ENCODE measurements at places on chromosomes 1 and 21.

- DNase-seq: no peak
These were observed 18.5 kb downstream of the FAM89A start for GRCh38 chr1:231021540-231022031.

DNA sequence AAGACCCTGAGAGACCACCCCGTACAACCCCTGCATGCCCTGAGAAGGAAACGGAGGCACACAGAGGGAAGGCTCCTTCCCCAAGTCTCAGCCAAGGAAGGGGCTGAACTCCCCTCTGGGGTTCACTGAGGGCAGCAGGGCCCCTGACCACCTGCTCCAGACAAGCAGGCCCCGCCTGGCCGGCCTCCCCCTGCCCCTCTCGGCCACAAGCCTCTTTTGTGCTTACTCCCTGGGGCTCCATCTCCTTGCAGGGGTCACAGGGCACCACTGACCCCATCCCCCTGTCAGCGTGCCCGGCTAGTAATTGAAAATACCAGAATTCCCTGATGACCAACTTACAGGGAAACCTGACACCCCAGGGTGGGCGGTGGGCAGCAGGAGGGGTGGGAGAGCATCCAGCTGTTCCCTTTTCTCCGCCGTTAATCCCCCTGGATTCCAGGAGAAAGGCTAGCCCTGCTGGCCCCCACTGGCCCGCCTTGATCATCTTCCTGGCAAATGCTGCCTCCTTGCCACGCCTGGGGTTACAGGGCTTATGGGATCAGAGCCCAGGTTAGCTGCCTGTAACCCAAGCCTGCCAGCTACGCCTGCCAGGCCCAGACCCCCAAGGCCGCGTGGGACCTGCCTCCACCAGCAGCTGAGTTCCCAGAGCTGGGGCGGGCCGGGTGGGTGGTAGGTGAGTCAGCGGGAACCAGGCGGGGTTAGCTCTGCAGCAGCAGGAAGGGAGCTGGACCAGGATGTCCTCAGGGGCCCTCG lies 96.1 kb downstream of the LACTBL1 start:
- DNase-seq: no peak

DNA sequence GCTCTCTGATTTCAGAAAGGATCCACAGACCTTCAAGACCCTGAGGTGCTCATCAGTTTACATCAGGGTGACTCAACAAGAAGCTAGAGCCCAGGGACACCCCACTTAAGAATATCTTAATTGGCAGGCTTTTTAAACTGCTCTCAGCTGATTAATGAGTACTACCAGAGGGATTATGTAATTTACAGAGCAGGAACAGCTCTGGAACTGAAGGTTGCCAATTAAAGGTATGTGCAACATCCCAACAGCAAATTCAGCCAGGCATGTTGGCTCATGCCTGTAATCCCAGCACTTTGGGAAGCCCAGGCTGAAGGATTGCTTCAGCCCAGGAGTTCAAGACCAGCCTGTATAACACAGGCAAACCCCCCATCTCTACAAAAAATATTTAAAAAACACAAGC lies 295.7 kb downstream of the SETD4 start:
- DNase-seq: no peak

GRCh38 chr1:220484135-220484534 lies 43.8 kb upstream of the MARK1 start:
- DNase-seq: no peak

GRCh38 chr1:184358256-184358655 lies 28.6 kb upstream of the C1orf21 start:
- no peak for DNase-seq

DNA sequence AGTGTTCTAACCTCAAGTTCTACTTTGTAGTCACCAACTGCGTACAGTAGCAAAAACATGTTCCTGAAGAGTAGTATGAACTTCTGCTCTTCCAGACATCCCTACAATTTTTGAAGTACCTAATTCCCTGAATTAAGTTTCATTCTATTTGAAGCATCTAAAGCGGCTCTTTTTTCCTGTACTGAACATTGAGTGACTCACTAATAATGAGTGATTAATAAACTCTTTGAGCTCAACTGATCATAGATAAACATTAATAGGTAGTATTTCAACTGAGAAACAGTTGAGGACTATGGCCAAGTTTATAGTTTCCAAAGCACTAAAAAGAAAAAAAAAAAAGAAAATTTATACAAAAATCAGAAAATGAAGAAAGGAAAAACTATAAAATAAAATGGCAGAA lies 683.1 kb downstream of the LTN1 start:
- no peak for DNase-seq

GRCh38 chr1:61056196-61056572 lies 26.2 kb upstream of the NFIA start:
- DNase-seq: no peak

GRCh38 chr1:221162939-221163338 lies 283.7 kb downstream of the HLX start:
- no peak for DNase-seq

GRCh38 chr1:16032388-16033102 lies 10.7 kb downstream of the CLCNKA start:
- peak; percentile 66 for DNase-seq

GRCh38 chr1:84268346-84268745 lies 33.2 kb upstream of the SAMD13 start:
- DNase-seq: no peak

DNA sequence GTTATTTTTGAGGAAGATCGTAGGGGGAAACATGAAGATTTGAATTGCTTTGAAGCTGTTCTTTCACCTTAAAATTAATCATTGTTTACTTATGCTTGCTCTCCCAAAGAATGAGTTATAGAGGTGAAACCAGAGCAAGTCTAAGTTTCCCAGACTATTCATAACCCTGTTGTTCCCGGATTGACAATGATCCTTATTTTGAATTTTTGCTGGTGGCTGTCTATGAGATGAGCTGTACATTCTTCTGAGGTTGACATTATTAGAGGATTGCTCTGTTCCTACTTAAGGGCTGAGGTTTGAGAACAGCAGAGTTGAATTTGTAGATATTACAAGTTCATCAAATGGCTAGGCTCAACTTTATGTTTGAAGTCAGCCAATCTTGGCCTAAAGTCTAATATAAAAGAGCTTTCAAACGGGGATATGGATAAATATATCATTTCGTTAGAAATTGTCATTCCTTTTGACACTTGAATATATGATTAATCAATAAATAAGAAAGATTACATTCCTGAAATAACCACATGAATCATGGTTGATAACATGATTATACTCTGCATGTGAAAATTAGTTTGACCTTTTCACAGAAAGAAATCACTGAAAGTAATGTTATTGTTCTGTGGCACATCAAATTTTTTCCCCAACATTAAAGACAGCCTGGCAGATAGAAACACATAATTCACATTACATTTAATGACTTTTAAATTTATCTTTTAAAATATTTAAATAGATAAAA lies 19.1 kb upstream of the PDE4B start:
- no peak for DNase-seq

DNA sequence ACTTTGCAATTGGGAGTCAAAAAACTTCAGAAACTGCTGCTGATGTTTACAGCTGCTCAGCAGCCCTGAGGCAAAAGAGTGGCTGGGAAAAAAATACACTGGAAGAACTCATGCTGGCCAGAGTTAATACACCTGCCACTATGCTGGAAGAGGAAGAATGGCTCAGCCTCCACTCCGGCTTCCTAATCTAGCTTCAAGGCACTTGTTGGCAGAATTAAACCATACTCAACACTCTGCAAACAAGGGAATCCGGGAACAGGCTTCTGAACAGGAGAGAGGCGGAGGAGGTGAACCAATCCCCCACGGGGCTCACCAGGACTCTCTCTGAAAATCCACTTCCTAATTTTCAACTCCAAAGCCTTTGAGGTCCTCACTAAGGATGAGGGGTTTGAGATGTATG lies 120.1 kb downstream of the CCDC185 start:
- no peak for DNase-seq

DNA sequence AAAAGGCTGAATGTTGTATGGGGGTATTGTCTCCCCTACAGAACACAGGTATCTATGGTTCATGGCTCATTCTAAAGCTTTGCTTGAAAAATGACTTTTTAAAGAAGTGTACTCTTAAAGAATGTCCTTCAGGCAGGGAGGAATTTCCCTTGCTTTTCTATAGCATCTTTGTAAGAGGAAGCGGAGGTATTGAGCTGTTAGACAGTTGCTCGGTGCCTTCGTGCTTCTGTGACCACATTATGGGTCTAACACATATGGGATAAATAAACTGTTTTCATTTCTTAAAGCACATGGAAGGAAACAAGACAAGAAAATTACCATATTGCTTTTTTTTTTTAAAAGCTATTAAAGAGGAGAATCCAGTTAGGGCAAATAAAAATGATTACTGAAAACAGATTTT lies 182.9 kb downstream of the NTNG1 start:
- DNase-seq: no peak

- DNase-seq: no peak
These were observed 55.7 kb downstream of the ADGRL4 start for GRCh38 chr1:78950826-78951225.

GRCh38 chr1:143553627-143554026 lies 418.2 kb downstream of the FAM72C start:
- no peak for DNase-seq

- no peak for DNase-seq
These were observed 62.9 kb downstream of the B3GALT5 start for GRCh38 chr21:39675590-39675989.

GRCh38 chr21:15520811-15521643 lies 208.8 kb upstream of the USP25 start:
- DNase-seq: no peak

- DNase-seq: no peak
These were observed 18.2 kb upstream of the DPH5 start for GRCh38 chr1:101043776-101044175.

GRCh38 chr1:94552071-94552586 lies 10.6 kb upstream of the F3 start:
- DNase-seq: no peak

DNA sequence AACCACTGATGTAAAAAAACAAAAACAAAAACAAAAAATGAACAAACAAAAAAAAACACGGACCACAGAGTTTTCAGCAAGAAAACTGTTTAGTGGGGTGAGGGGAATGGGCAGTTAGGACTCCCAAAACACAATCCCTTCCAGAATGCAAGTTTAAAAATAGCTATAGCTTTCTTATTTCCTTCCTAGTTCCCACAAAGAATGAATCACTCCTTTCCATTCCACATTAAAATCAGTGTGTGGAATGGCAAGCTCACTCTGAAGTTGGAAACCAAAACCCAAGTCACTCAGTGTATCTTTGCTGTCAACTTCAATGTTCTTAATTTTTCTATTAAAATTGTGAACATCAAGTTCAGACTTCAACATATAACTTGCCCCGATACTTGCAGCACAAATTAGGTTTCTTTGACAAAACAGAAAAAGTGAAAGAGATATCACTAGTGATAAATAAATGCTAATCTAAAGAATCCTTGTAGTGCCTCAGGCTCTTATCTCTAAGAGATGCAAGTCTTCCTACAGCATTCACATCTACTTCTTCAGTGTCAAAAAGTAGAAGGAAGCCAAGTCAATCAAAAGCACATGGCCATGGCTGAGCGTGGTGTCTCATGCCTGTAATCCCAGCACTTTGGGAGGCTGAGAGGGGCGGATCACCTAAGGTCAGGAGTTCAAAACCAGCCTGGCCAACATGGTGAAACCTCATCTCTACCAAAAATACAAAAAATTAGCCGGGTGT lies 45.5 kb downstream of the TOR3A start:
- no peak for DNase-seq

DNA sequence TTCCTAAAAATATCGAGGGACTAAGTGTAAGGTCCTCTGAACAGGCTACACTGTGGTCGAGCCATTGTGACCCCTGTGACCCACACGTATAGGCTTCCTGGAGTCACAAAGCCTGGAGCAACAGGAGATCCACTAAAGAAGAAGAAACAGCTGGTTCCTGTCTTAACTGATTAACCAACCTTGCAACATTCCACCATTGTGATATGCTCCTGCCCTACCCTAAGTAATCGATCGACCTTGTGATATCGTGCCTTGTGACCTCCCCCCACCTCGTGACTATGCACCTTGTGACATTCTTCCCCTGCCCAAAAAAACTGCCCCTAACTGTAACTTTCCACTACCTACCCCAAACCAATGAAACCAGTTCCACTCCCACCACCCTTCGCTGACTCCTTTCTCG lies 304.6 kb upstream of the FAM78B start:
- no peak for DNase-seq

DNA sequence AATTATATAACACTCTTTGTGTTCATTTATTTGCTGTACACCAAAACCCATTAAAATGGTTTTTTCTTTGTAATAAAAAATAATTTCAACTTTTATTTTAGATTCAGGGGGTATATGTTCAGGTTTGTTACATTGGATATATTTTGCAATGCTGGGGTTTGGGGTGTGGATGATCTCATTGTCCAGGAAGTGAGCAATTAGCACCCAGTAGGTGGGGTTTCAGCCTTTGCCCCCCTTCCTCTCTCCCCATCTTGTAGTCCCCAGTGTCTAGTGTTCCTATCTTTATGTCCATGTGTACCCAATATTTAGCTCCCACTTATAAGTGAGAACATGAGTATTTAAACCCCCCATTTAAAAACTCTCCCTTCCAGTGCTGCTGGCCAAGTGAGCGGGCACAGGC lies 184.6 kb downstream of the RHOU start:
- DNase-seq: no peak

GRCh38 chr1:115643666-115644065 lies 1.9 kb downstream of the VANGL1 start:
- no peak for DNase-seq

DNA sequence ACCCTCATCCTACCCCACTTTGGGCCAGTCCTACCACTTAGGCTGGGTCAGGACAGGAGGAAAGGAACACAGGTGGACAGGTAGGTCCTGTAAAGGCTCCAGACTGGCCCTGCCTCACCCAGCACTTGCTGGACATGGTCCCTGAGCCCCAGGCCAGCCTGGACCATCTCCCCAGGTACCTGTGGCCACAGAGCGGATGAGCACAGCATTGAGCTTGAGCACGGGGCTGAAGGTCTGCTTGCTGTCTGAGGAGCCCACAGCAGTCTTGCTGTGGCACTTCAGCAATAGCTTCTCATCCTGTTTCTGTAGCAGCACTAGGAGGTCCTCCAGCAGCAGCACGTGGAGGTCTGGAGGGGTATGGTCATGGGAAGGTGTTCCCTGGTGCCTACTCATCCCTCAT lies 23.3 kb downstream of the LRRC71 start:
- no peak for DNase-seq

DNA sequence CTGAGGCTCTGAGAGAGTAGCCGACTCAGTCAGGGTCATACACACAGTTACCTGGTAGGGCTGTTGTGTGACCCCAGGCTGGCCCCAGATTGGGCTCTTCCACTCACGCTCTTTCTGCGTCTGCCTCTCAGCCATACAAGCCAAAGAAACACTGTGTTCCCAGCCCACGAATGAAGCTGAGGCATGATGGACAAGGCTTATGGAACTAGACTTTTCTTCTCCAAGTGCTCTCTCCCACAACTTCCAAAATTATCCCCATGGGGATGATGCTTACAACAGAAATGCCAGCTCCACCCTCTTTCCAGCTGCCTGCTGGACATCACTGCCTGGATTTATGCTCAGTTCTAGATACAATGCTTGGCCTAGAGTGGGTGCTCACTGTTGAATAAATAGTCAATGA lies 102.8 kb upstream of the JUN start:
- no peak for DNase-seq

DNA sequence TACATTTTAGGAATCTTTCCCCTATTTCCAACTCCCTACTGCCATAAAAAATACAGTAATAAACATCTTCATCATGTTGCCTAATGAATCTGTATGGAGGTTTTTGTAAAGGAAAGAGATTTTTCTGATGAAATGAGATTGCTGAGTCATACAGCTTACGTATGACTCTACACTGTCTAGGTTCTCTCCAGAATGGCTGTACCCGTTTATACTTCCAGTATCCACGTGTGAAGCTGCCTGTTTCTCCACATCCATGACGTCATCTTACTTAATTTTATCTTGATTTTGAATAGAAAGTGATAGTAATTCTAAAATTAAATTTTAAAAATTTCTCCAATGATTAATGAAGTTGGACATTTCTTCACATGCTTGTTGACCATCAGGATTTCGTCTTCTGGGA lies 103.7 kb downstream of the COQ8A start:
- DNase-seq: no peak
